ENCODE measurements at places on chromosomes 16 and 17.

DNA sequence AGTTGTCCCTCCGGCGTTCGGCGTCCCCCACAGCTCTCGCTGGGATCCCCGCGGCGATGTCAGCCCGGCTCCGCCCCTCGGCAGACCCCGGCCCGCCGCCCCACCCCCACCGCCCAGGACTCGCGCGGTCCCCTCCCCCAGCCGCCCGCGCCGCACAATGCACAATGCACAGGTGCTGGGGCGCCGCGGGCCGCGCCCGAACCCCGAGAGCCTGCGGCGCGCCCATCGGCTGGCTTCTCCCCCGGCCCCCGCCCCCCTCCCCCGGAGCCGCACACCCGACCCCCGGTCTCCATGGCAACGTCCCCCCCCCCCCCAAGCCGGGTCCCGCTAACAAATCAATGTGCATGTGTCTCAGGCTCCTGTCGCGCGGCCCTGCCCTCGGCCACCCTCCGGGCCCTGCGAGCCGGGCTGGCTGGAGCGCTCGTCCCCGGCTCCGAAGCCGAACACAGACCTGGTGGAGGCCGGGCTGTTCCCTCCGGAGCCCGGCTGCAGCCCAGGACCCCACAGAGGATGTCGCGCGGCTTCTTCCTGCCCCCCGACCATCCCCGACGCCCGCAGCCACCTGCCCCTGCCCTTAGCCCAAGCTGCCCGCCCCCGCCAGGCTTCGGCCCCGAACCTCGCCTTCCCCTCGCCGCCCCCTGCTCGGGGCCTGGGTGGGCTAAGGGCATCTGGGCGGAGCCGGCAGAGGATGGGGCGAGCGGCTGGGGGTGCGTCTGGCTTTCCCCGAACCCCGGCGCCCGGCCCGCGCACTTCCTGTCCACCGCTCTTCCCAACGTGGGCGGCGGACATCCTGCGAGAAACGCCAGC, 818 bp upstream of the CBX8 start:
- DNase-seq, result no peak

- DNase-seq, result no peak
These were observed 56.6 kb upstream of the GSE1 start for GRCh38 chr16:85556456-85557082.

DNA sequence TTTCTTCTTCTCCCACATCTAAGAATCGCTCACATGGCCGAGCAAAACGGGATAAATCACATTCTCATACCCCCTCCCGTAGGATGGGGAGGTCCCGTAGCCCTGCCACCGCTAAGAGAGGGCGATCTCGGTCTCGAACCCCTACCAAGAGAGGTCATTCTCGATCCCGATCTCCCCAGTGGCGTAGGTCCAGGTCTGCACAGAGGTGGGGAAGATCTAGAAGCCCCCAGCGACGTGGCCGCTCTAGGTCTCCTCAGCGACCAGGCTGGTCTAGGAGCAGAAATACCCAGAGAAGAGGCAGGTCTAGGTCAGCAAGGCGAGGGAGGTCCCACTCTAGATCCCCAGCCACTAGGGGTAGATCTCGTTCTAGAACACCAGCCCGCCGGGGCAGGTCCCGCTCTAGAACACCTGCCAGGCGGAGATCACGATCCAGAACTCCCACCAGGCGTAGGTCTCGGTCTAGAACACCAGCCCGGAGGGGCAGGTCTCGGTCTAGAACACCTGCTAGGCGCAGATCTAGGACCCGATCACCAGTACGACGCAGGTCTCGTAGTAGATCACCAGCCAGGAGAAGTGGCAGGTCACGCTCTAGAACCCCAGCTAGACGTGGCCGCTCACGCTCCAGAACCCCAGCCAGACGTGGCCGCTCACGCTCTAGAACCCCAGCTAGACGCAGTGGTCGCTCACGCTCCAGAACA, 9.6 kb downstream of the SRRM2 start:
- DNase-seq, result no peak

GRCh38 chr17:27568216-27568615, 62.8 kb upstream of the LGALS9 start:
- DNase-seq, result no peak

DNA sequence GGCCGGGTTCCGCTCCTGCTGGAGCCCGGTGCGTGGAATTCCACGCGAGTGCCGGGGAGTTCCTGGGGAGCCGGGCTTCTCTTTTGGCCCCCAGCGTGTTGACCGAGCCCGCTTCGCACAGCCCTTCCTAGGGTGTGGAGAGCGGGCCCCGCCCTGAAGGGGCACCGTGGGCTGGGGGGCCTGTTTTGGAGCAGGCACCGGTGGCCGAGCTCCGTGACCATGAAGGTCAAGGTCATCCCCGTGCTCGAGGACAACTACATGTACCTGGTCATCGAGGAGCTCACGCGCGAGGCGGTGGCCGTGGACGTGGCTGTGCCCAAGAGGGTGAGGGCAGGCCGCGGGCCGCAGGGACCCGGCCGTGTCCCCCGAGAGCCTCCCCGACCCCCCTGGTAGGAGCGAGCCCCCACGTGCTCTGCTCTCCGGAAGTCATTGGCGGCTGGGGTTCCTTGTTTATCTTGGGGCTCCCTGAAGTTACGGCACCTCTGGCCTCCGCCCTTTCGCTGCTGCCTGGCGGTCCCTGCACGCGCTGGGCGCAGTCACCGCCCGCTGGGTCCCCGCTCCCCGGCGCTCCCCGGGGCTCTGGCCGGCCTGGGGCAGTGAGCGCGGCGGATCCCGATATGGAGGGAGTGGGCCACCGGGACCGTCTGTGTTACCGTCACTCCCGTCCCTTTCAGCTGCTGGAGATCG, 528 bp downstream of the HAGHL start:
- no peak for DNase-seq

- no peak for DNase-seq
These were observed 129.6 kb downstream of the CPPED1 start for GRCh38 chr16:12674071-12674470.

- DNase-seq, result no peak
These were observed 230.3 kb downstream of the MRTFB start for GRCh38 chr16:14301169-14302030.

GRCh38 chr17:33385713-33386112, 92.6 kb upstream of the ASIC2 start:
- DNase-seq, result no peak

DNA sequence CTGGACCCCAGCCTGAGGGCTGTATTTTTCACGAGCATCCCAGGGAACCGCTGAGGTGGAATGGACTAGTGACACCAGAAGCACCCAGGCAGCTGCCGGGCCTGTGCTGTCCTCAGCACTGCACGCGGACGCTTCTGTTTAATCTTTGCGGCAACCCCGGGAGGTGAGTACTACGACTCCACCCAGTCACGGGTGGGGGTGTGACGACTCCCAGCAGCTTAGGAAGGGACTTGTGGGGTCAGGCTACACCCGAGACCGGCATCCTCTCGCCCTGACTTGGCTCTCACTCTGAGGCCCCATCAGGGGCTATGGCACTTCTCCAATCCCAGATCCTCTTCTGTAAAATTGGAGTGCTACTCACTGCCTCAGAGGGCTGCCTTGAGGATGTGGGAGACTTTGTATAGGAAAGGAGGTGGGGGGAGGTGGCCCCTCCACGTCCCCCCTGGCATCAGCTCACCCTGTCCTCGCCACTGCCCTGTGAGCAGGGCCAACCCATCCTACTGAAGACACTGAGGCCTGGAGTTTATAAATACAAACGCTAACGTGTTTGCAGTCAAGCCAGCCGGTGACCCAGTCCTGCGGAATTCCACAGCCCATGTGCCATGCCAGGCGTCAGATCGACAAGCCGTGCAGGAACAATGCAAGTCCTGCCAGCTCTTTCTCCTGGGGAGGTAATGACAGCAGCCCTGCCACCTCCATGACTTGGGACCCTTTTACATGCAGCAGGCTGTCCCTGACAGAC, 44.4 kb downstream of the PPL start:
- DNase-seq, result no peak

GRCh38 chr17:74803388-74803930, 27.3 kb upstream of the NAT9 start:
- DNase-seq, result no peak

GRCh38 chr16:84396537-84397008, 28.2 kb downstream of the ATP2C2 start:
- no peak for DNase-seq

DNA sequence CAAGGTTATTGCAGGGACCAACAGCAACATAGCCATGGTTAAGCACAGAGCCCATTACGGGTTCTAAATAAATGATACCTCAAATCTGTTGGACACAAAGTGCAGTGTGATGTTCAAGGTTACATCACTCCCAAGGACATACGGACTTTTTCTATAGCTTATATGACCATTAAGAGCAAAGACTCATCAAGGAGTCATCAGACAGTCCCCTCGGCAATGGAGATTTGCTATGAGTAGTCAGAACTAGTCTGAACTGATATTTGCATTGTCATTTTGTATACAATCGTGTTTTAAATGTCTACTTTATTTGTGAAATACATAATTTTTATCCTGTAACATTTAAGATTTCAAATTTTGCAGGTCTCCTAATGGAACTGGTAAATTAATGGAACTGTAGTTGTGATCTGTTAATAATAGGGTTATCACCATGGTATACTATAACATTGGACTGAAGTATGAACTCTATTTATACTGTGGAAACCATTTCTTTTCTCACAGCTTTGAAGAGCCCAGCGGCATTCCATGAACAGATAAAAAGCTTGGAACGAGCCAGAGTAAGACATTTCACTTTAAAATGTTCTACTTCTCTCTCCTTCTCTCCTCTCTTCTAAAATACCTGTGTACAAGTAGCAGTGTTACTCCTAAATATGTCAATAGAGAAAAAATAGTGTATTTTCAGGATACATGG, 140.9 kb downstream of the MRTFB start:
- no peak for DNase-seq

Measured in thoracic aorta (tissue), 2 donors.